ENCODE measurements at places on chromosomes 1 and 21.

- DNase-seq = no peak
These were observed 302.3 kb downstream of the BRINP3 start for GRCh38 chr1:190175320-190175719.

GRCh38 chr1:201906336-201906735 is 17.6 kb downstream of the SHISA4 start:
- no peak for DNase-seq

GRCh38 chr1:8955406-8955805 is 9.7 kb downstream of the CA6 start:
- DNase-seq = no peak

DNA sequence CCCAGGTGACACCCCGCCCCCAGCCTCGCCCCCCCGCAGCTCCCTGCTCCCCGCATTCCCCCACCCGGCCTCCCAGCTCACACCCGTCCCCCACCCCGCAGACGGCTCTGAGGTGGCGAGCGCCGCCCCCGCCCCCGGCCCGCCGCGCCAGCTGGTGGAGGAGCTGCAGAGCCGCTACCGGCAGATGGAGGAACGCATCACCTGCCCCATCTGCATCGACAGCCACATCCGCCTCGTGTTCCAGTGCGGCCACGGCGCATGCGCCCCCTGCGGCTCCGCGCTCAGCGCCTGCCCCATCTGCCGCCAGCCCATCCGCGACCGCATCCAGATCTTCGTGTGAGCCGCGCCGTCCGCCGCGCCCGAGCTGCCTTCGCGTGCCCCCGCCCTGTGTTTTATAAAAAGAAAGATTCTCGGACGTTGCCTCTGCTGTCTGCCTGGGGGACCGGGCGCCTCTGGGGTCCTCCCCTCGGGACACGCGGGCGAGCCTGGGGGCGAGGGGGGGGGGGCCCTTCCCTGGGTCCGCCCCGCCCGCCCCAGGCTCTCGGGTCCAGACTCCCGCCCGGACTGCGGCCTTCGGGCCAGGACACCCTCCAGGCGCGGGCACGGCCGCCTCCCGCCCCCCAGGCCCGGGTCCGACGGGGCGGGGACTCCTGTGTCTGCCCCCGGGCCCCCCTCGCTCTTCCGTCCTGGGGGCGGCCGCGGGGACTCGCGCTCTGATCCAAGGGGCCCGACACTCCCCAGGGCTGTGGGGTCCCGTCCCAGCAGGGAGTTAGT is 1.6 kb upstream of the MMP23B start:
- DNase-seq = no peak

- DNase-seq = peak; percentile 54
These were observed at the start of gene ZNF436 for GRCh38 chr1:23369335-23370013. TSS of gene ZNF436 (minus strand) at chr1:23369836. CDS start at chr1:23368005, 1,831 bp downstream.

GRCh38 chr21:43766734-43767497 is 9.2 kb downstream of the CSTB start:
- no peak for DNase-seq

DNA sequence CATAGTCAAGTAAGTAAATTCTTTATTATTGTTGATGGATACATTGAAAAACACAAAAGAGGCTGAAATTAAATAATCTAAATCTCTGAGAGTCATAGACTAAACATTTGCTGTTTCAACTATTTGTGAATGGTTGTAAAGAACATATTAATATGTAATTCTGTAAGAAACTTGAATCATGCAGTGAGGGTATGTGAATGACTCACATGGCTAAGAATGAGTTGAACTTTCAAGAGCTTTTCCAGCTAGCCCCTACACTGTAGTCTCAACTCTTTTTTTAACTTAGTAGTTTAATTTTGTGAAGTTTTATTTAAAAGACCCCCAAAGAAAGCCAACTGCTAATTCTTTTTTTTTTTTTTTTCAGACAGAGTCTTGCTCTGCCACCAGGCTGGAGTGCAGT is 588.1 kb downstream of the DPYD start:
- no peak for DNase-seq

- DNase-seq = no peak
These were observed 22.6 kb downstream of the ERI3 start for GRCh38 chr1:44332505-44332904.

DNA sequence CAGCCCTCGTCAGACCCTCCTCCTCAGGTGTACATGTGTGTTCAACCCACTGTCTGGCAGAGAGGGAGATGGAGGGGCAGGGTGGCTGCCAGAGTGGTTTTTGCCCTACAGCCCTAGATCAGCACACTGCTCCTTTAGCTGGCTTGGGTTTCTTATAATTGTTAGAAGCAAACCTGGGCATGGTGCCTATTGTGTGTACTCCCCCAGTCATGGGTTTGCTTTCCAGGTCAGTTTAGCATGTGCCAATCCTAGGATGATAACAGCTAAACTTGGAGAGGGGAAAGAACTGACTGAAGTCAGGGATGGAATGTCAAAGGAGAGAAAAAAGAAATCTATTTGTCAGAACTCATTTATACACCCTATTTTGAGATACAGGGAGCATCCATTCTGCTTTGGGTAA is 63.3 kb downstream of the UCK2 start:
- DNase-seq = no peak

DNA sequence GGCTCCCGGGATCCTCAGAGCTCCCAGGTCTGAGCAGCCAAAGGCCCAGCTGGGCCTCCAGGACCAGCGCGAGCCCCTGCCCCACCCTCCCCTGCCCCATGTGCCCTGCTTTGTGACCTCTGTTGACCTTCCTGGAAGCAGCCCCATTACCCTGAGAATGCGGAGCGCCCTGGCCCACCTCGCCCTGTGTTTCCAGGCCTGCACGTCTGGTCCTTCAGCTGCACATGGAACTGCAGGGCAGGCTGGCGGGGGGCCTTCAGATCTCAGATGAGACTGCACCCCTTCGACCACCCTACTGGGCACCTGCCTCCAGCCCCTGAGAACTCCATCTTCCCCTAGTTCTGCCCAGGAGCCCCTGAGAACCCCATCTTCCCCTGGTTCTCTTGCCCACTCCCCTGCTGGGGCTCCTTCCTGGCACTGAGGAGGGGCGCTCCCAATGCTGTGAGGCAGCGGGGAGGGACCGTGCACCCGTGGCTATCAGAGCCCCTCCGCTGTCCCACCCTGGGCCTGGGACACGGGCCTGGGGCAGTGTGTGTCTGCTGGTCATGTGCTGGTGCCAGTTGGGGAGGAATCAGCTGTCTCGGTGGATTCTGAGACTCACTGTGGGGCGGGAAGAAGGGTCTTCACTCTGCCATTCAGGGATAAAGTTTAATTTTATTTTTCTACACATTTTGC is 25.1 kb downstream of the TMEM201 start:
- DNase-seq = no peak

DNA sequence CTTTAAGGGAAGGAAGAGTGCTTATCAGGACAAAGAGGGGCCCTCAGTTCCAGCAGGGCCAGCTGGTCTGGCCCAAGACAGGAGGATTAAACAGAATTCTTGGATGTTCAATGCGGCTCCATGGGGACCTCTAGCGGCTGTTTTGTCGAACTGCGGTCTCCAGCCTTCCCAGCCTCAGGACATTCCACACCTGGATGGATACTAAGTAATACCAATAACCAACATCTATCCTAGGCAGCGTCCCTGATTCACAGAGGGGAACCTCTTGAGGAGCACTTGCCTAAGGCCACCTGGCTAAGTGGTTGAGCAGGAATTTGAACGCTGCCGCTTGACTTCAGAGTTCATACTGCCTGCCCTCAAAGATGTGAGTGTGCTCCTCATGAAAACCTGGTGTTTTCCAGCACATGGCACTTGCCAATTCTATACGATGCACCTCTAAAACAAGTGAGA is 15.5 kb upstream of the CD247 start:
- no peak for DNase-seq

DNA sequence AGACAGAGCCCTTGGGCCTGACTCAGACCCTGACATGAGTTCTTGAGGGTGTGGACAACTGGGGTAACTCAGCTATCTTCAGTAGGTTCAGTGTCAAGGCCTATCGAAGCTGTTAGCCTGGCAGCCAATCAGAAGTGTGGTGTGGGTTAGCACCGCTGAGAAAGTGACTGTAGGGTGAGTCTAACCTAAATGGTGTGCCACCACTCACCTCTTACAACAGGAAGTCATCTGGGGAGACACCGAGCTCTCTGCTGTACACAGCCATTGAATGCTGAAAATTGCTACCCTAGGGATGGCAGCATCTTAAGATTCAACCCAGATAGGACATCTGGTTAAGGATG is 44.6 kb downstream of the RASSF5 start:
- DNase-seq = no peak

GRCh38 chr1:156385534-156386031 is 16.6 kb downstream of the RHBG start:
- no peak for DNase-seq

DNA sequence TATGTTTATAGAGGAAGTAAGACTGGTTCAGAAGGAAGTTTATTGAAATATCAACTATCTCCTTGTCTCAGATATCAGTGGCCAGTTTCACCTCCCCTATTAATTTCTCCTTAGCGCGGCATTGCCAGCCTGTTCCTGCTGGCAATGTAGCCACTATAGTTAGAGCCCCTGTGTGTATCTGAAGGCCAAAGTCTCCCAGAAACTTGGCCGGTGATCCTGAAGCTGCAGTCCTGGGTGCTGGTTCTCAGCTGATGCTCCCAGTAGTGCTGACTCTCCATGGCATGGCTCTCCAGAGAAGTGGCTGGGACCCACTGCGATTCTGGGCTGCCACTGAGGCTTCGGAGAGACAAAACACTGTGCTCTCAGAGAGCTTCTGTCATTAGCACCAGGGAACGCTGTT is 59.9 kb downstream of the TNN start:
- no peak for DNase-seq

GRCh38 chr1:71228742-71229365 is 148.0 kb upstream of the ZRANB2 start:
- DNase-seq = no peak

GRCh38 chr1:226943927-226944326 is 3.8 kb downstream of the COQ8A start:
- DNase-seq = no peak

DNA sequence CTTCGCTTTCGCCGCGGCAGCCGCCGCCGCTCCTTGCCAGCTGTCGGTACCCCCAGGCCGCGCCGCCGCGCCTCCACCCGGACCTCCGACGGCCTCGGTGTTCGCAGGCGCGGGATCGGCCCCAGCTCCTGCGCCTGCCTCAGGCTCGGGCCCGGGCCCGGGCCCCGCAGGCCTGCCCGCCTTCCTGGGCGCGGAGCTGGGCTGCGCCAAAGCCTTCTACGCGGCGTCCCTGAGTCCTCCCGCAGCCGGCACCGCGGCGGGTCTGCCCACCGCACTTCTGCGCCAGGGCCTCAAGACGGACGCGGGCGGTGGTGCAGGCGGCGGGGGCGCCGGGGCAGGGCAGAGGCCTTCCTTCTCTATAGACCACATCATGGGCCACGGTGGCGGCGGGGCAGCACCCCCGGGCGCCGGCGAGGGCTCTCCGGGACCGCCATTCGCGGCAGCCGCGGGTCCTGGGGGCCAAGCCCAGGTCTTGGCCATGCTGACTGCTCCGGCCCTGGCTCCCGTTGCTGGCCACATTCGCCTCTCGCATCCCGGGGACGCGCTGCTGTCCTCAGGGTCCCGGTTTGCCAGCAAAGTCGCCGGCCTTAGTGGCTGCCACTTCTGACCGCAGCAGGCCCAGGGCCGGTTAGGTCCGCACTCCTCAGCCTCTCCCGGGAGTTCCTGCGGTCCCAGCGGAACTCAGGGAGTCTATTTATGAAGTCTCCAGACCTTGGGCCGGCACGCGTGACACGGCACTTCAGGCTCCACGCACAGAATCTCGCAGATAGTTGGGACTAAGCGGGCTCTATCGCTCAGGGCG is 1.4 kb downstream of the FOXD2 start:
- no peak for DNase-seq

DNA sequence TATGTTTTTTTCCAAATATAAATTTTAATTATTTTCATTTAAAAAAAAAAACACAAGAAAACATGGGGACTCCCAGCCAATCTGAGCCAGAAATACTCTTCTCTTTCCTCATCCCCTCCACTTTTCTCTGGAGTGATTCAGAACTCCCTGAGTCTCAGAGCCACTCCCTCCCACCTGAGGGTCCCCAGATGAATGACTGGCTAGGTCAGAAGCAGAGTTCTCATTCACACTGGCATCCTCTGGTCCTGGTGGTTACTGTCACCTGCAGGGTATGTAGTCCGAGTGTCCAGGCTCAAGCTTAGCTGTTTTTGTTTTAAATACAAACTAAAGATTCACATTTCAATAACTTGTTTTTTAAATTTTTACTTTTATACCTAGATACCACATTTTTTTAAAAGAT is 6.3 kb downstream of the HMGCS2 start:
- no peak for DNase-seq

DNA sequence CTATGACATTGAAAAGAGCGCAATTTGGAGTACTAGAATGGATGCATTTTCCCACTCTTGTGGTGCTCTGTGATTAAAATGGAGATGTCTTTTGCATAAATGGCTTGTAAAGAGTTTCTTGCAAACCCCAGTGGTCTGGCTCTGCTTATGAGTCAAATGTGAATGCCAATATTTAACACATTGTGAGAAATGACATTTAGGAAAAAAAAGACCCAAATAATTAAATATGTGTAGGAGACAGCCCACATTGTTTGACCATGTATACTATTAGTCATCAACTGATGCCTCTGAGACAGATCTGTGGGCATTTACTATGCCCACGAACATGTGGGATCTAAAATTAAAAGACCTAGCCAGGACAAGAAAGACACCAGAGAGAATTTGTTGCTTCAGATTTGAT is 22.2 kb upstream of the RUNX1 start:
- DNase-seq = no peak

DNA sequence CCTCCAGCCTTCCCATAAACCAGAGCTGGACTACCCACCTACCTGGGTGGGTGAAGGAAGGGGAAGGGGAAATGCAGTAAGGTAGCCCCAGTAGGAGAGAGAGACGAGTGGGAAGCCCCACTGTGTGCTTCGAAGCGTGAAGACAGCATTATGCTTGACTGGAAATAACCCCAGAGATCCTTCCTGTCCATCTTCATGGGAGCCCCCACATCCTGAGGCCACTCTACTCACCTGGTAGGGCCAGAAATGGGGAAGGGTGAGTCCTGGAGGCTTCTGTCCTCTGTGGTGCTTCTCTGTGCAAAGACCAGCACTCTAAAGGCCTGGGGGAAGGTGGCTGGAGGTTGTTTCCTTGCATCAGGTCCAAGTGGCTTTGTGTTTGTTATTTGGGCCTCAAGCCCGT is 10.0 kb upstream of the RASSF5 start:
- no peak for DNase-seq

- DNase-seq = no peak
These were observed 2.6 kb downstream of the MTF2 start for GRCh38 chr1:93081716-93082115.

- no peak for DNase-seq
These were observed 574.1 kb downstream of the PTPRU start for GRCh38 chr1:29810121-29811120.

GRCh38 chr1:40710581-40711315 is 19.2 kb downstream of the NFYC start:
- DNase-seq = no peak
